Activated naive CD8-positive, alpha-beta T cell treated with anti-CD3 and anti-CD28 coated beads, Interleukin-2, amount 10 ng/mL, durations not matched to agents 7 days and 5 days (primary cell): ENCODE measurements at places on chromosomes 16 and 17. TPM values are rescaled to one million over a fixed set of nuclear protein-coding genes. Genes with fewer than 3 reads are reported as not detected.

MMP25 gene
- 60.4 TPM for total RNA-seq

TBC1D3B gene
- total RNA-seq = 7.7 TPM

USP6 gene
- total RNA-seq = 0.11 TPM

TEX14 gene
- total RNA-seq = 0.43 TPM

ZNF624 gene
- 7.4 TPM for total RNA-seq

EPX gene
- not detected for total RNA-seq

DNA sequence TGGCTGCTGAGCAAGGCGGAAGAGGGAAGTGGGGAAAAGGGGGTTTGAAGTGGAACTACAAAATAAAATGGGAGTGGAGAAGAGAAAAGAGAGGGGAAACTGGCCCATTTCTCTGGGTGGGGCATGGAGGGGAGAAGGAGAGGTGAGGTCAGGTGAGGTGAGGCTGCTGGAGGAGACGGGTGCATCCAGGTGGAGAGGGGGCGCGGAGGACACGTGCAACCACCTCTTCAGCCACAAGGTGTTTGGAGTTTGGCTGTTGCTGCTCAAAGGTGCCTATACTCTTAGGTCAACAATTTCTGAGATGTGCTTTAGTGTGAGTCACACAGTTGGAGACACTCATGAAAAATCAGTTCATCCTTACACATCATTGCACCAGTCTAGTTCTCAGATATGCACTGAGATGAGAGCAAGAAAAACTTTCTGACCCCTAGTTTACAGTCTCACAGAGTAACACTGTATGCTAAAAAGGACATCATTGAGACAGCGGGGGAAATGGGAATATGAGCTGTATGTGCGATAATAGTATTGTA is 4.8 kb downstream of the SLC6A4 start:
- no peak overlapping the region for H3K27ac ChIP-seq
- H3K4me1 ChIP-seq = peaks cover 4% of the 10 kb centered on the region
- no peak for DNase-seq
- no peak overlapping the region for H3K4me3 ChIP-seq
- H3K27me3 ChIP-seq = peaks cover 60% of the 10 kb centered on the region
- no peaks in the 10 kb centered on the region for H3K36me3 ChIP-seq

DNA sequence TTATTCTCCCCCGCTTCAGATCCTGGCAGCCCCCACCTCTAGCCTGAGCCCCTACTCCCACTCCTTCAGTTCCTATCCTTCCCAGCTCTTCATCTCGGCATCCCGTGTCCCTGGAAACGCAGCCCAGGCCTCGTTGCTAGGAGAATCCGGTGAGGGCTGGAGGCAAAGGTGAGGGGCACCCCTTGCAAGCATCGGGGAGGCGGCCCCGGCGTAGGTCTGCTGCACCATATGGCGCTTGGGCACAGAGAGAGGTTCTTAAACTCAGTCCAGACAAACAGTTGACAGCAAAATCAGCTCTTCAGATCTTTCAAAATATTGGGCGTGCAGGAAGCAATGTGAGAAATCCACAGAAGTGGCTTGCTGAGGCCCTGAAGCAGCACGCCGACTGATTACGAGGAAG is 15.0 kb downstream of the SLC38A8 start:
- H3K4me3 ChIP-seq = no peak overlapping the region
- no peak for DNase-seq
- peaks cover 30% of the 10 kb centered on the region for H3K27me3 ChIP-seq
- H3K36me3 ChIP-seq = no peaks in the 10 kb centered on the region
- H3K4me1 ChIP-seq = peaks cover 10% of the 10 kb centered on the region

DNA sequence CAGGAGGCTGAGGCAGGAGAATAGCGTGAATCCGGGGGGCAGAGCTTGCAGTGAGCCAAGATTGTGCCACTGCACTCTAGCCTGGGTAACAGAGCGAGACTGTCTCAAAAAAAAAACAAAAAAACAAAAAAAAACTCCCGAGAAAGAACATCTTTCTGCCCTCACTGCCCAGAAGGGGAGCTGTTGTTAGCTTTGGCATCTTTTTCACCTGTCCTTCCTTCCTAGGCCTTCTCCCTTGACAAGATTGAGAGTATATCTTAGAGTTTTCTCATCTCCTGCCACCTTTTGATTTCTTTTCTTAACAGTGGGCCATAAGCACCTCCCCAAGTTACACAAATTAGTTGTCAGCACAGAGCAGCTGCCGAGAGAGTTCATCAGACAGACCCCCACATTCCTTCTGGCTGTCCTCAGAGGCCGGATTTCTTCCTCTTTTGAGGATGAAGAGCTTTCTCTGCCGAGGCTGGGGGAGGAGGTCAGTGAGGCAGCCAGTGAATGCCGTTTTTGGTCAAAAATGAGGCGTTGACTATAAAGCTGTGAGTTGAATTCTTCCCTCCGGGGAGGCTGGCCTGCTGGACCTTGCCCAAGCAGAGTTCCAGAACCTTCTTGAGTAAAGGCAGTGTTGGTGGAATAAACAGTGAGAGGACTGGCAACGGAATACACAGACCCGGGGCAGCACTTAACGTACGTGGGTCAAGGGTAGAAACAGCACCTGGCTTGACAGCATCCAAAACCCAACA is 127.0 kb downstream of the ABCC6 start:
- H3K27ac ChIP-seq = no peak overlapping the region
- DNase-seq = no peak
- no peaks in the 10 kb centered on the region for H3K27me3 ChIP-seq
- H3K36me3 ChIP-seq = peaks cover 27% of the 10 kb centered on the region
- H3K4me3 ChIP-seq = no peak overlapping the region

DNA sequence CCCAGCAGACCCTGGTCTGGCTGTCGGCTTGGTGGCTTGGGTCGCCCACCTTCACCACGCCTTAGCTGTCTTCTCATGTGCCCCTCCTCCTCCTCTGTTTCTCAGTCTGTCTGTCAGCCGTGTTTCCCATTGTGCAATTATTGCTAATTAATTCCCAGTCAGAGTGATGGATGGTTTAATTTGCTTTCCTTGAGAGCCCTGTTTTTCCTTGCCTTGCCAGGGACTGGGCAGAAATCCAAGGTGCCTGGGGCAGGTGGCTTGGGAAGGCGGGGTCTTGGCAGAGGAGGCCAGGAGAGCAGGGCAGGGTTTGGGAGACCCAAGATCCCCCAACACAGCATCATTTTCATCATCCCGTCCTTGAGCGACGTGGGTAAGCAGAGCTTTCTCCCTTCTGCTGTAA is 21.3 kb downstream of the NECAB2 start:
- no peak overlapping the region for H3K27ac ChIP-seq
- no peak overlapping the region for H3K4me3 ChIP-seq
- no peak for DNase-seq

GRCh38 chr17:10116267-10116666 is 82.1 kb downstream of the GAS7 start:
- no peak overlapping the region for H3K4me3 ChIP-seq
- peaks cover 48% of the 10 kb centered on the region for H3K4me1 ChIP-seq
- H3K36me3 ChIP-seq = no peaks in the 10 kb centered on the region
- peaks cover 8% of the 10 kb centered on the region for H3K27me3 ChIP-seq
- H3K27ac ChIP-seq = no peak overlapping the region
- no peak for DNase-seq

DNA sequence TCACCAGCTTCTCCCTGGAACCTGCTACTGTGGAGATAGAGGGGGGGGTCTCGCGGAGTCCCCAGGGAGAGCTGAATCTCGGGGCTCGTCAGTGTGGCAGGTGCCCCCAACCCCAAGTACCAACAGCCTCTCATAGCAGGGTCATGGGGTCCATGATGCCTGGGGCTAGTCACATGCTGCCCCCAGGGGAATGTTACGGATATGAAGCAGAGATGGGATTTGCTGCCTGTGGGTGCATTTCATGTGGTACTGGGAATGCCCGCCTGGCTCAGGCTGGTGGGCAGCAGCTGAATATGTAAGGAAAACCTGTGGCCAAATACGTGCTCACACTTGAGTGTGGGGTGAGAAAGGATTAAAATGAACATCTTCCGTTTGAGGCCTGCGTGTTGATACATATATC is 49.4 kb downstream of the MEAK7 start:
- no peaks in the 10 kb centered on the region for H3K4me1 ChIP-seq
- H3K36me3 ChIP-seq = peaks cover 13% of the 10 kb centered on the region
- H3K27ac ChIP-seq = no peak overlapping the region
- no peaks in the 10 kb centered on the region for H3K27me3 ChIP-seq
- no peak for DNase-seq

DNA sequence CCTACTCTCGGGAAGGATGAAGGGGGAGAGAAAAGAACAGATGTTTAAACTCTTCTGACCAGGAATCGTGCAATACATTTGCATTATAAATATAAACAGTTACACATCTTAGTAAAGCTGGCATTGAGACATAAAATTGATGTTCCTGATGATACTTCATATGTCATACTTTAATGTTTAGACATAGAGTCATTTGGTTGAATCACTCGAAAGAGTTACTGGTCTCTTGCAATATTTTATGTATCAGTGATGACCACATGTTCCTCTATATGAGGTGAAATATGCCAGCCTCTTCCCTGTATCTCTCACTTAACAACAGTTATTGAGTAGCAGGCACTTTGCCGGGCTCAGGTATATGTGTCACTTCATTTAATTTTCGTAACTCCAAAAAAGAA is 49.7 kb upstream of the PMFBP1 start:
- no peaks in the 10 kb centered on the region for H3K36me3 ChIP-seq
- no peak overlapping the region for H3K27ac ChIP-seq
- no peaks in the 10 kb centered on the region for H3K4me1 ChIP-seq
- DNase-seq = no peak
- H3K27me3 ChIP-seq = peaks cover 4% of the 10 kb centered on the region

DNA sequence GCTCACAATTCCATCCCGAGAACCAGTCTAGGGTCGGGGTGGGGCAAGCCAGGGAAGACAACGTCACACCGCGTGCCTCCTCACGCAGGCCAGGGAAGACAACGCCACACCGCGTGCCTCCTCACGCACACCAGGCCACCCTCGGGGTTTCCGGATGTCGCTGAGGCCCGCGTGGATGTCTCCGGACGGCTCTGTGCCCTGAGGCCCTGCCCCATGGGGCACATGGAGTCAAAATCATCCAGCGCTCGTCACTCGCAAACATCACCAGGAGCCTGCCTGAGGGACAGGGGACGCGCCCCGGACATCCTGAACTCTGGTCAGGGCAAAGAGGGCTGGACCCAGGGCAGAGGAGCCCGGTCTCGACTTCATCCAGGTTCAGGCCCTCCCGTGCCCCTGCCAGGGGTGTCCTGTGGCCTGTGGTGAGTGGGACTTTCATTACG is 3.7 kb downstream of the TMEM204 start:
- DNase-seq = no peak
- H3K27ac ChIP-seq = peak overlapping the region; percentile 93
- H3K4me3 ChIP-seq = peak overlapping the region; percentile 97

DNA sequence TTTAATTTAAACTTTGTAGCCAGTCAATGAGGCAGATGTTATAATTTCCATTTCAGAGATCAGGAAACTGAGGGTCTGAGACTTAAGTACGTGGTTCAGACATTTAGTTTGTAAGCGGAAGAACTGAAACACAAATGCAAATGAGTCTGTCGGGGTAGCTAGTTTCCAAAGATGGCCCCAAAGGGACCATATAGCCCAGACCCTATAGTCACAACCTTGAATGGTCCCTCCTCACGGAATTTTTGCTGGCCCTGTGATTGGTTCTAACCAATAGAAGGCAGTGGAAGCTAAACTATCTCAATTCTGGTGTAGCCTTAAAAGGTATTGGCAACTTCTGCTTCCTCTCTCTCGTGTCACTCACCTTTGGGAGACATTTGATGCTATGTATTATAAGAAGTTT is 7.5 kb upstream of the BCO1 start:
- no peak overlapping the region for H3K4me3 ChIP-seq
- H3K4me1 ChIP-seq = no peaks in the 10 kb centered on the region
- peaks cover 8% of the 10 kb centered on the region for H3K27me3 ChIP-seq
- H3K36me3 ChIP-seq = no peaks in the 10 kb centered on the region

DNA sequence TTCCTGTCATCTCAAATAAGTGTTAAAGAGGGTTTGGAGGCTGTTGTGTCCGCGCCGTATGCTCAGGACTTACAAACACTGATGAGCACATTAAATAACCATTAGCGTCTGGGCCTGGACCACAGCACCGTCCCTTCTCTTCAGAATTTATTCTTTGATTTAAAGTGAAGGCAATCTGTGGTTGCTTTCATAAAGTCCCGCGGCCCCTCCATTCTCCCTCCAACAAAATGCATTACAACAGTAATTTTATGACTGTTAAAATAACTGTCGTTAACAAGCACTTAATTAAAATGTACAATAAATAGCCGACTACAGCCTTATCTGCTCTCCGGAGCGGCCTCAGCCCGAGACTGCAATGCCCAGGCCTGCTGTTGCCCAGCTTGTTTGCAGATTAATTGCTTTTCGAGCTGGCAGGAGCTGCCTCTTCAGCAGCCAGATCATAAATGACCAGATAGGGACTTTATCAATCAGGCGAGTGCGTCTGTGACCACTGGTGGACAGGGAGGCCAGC is 30.6 kb upstream of the IRX3 start:
- peaks cover 3% of the 10 kb centered on the region for H3K27me3 ChIP-seq
- H3K4me1 ChIP-seq = no peaks in the 10 kb centered on the region
- no peaks in the 10 kb centered on the region for H3K36me3 ChIP-seq
- no peak overlapping the region for H3K4me3 ChIP-seq

- H3K4me1 ChIP-seq = peaks cover 16% of the 10 kb centered on the region
- peaks cover 3% of the 10 kb centered on the region for H3K36me3 ChIP-seq
- no peak overlapping the region for H3K27ac ChIP-seq
- no peak overlapping the region for H3K4me3 ChIP-seq
- DNase-seq = no peak
Observed at GRCh38 chr17:48639982-48640857, 14.1 kb upstream of the HOXB9 start.

GRCh38 chr17:41917192-41917591 is 1.6 kb downstream of the ACLY start:
- H3K4me1 ChIP-seq = peaks cover 34% of the 10 kb centered on the region
- H3K4me3 ChIP-seq = peak overlapping the region; percentile 98
- peak overlapping the region; percentile 75 for H3K27ac ChIP-seq

DNA sequence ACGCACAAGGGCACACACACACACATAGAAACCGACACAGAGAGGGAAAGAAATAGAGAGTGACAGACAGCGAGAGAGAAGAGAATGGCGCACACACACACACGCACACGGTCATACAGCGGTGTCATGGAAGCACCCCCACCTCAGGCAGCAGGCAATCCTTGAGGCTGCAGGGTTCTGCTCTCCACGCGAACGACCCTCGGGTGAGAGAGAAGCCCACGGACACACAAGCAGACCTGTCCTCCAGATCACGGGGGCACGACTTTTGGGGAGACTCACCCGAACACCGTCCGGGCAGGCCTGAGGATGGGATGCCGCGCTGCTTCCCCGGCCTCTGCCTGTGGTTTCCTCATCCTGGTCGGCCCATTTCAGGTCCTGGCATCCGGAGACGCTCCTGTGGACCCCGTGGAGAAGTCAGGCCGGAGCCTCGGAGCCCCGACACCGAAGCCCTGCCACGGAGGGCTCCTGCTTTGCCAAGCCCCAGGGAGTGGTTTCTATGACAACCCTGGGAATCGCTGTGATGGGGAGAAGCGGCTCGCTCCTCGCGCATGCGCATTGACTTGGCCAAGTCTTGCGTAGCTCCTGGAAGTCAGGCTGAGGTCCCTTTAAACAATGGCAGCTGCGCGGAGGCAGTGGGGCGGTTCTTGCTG is 118.2 kb upstream of the KCNJ18 start:
- peak; percentile 42 for DNase-seq
- peak overlapping the region; percentile 13 for H3K27ac ChIP-seq
- no peaks in the 10 kb centered on the region for H3K4me1 ChIP-seq
- peak overlapping the region; percentile 40 for H3K4me3 ChIP-seq
